Activated CD8-positive, alpha-beta memory T cell treated with anti-CD3 and anti-CD28 coated beads for 48 hours (primary cell): ENCODE measurements at places on chromosomes 1 and 21.
A peak's percentile ranks its signal among the peaks of the same experiment; 100 is the strongest.

GRCh38 chr1:22223176-22223575, 80.3 kb upstream of the WNT4 start:
- DNase-seq = no peak

GRCh38 chr1:207499573-207499972, 3.6 kb downstream of the CR1 start:
- peak; percentile 16 for DNase-seq

DNA sequence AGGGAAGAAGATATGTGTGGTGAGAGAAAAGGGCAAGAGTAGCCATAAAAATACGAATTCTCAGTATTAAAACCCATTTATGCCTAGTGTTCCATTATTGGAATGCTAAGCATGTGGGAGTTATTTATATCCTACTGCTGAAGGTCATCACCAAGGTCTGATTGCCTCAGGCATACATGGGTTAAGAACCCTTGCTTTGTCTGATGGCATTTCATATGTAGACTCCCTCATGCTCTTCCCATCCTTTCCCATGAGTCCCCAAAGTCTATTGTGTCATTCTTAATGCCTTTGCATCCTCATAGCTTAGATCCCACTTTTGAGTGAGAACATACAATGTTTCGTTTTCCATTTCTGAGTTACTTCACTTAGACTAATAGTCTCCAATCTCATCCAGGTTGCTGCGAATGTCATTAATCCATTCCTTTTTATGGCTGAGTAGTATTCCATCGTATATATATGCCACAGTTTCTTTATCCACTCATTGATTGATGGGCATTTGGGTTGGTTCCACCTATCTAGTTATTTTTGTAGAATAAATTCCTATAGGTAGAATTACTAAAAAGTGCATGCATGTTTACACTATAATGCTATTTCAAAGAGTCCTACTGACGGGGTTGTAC, 172.5 kb downstream of the DYRK1A start:
- DNase-seq = no peak

DNA sequence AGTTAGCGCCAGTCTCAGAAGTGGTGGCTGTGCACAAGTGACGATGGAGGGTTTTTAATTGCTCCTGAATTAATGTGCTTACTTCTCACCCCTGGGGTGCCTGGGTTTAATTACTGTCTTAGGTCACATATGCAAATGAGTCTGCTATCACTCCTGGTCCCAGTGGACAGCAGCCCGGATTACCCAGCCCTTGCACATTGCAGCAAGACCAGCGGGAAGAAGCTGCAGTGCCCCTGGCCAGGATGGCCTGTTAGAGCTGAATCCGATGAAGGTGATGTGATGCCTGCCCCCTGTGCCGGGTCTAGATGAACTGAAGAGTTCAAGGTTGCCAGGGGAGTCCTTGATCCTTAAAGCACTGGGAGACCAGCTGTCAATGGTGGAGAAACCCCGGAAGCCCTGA, 24.2 kb downstream of the ENO1 start:
- DNase-seq = no peak

DNA sequence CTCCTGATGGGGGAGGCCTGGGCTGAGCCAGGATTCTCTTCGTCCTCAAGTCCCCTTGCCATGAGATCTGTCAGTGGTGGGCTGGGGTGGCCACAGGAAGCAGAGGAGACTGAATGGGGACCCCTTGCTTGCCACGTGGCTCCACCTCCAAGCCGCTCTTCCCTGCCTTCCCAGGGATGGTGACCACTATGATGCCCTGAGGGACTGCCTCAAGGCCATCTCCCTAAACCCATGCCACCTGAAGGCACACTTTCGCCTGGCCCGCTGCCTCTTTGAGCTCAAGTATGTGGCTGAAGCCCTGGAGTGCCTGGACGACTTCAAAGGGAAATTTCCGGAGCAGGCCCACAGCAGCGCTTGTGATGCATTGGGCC, 20.9 kb upstream of the TMEM222 start:
- DNase-seq = no peak

DNA sequence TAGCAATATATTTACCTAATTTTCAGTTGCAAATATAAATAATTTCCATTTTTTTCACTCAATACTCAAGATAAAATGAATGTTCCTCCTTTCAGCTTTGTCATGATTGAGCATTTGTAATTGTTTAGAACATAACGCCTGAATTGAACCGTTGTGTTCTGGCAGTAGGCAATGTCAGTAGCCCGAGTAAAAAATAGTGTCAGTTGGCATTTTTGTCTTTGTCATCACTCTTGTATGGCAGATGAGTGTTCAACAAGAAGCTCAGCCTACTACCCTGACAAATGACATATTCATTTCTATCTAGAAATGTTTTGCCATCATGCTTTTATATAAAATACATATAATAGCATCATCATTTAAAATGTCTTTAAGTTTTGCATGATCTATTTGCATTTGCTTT, 691.4 kb upstream of the NCAM2 start:
- no peak for DNase-seq

GRCh38 chr1:62356257-62356835, 37.1 kb upstream of the KANK4 start:
- no peak for DNase-seq
